Iris pigment epithelial cell (primary cell): ENCODE measurements at places on chromosomes 1 and 21.
A peak's percentile ranks its signal among the peaks of the same experiment; 100 is the strongest.

DNA sequence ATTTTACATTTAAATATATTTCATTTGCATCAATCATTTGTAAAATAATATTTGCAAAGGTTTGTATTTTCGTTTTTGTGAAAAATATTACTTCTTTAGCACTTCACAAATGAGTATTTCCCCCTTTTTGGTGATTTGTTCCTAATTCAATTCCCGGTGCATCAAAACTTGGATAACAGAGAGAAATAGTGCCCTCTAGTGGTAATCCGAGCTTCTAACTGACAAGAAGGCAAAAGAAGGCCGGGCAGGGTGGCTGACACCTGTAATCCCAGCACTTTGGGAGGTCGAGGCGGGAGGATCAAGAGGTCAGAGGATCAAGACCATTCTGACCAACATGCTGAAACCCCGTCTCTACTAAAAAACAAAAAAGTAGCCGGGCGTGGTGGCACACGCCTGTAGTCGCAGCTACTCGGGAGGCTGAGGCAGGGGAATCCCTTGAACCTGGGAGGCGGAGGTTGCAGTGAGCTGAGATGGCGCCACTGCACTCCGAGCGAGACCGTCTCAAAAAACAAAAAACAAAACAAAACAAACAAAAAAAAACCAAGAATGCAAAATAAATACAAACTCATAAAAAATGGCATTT lies 137.7 kb downstream of the COL11A1 start:
- peak; percentile 61 for DNase-seq

- peak; percentile 98 for DNase-seq
Measured at GRCh38 chr1:173149887-173150286, 57.2 kb downstream of the TNFSF4 start.

GRCh38 chr1:201606096-201606495 lies 67.2 kb downstream of the NAV1 start:
- no peak for DNase-seq

- no peak for DNase-seq
Measured at GRCh38 chr1:27833470-27833869, 2.9 kb downstream of the PPP1R8 start.

DNA sequence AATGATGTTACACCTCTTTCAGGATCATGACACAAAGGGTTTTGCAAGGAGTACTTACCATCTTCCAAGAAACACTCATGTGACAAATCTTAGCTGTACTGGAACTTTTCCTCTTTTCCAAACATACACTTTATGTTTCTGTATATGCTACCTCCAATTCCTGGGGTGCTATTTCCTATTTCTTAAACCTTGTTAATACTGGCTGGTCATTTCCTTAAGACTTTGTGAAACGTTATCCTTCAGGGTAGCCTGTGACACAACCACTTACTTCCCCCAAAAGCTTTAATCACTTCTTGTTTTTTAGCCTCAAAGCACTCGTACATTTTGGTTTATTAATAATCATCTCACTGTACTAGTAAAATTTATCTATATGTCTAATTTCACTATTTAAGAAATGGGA lies 39.4 kb downstream of the OR10Z1 start:
- DNase-seq, result no peak

DNA sequence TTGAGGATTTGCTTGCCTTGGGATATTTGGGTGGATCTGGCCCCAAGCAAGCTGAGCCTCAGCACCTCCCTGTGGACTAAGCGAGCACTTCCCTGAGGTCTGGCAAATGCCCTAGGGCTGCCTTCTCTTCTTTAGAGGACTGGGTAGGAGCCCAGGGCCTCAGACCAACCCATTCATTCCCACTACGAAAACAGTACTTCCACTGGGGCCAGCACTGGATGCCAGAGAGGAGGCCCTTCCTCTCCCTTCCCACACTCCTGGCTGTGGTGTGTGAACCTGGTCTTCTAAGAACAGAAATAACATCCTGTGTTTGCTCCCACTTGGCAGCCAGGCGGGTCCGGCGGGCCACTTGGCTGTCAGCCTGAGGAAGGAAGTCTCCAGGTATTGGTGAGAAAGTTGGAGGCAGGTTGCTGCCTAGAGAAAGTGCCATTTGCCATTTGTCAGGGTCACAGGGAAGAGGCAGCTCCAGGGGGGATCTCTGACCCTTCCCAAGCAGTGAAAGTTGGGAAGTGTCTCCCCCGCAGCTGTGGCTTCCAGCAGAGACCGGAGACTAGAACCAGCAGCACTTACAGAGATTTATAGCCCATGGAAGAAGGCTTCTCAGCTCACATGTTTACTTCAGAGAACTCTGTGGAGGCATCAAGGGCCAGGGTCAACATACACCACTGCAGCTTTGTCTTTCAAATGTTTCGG lies 323.5 kb downstream of the SIPA1L2 start:
- peak; percentile 10 for DNase-seq

- no peak for DNase-seq
Measured at GRCh38 chr1:206878456-206878855, 13.0 kb downstream of the IL20 start.

DNA sequence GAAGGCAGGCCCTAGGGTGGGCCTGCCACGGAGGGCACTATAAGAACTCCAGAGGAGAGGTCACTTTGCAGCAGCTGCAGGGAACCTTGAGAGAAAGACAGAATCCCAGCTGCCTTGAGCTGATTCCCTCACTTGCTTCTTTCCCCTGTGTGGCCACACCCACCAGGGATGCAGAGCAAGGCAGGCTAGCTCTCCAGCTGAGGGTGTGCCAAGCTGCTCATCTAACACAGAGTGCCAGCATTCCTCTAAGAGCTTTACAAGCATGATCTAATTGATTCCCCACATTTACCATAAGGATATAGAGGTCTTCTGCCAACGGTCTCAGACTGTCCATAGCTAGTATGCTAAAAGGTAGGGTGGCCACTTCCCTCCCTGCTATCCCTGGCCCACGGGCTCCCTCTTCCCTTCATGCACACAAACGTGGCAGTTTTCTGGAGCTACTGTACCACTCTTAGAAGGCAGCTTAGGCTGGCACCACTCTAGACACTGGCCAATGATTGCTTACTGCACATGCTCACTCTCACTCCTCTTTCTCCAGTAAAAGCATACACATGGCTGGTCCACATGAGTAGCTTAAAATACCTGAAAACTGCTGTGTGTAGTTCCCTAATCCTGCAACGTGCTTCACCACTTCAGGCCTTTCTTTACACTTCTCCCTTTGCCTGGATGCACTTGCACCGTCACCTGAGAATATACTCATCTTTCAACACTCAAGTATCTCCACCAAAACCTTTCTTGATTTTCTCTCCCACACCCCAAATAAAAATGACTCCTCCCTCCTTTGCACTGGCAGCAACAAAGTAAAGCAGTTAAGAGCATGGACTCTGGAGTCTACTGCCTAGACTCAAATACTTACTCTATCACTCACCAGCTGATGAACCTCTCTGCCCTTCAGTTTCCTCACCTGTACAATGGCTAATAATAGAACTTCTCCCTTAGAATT lies 57.7 kb downstream of the DMAP1 start:
- DNase-seq, result no peak

- no peak for DNase-seq
Measured at GRCh38 chr1:84719543-84720217, 29.4 kb upstream of the SSX2IP start.

DNA sequence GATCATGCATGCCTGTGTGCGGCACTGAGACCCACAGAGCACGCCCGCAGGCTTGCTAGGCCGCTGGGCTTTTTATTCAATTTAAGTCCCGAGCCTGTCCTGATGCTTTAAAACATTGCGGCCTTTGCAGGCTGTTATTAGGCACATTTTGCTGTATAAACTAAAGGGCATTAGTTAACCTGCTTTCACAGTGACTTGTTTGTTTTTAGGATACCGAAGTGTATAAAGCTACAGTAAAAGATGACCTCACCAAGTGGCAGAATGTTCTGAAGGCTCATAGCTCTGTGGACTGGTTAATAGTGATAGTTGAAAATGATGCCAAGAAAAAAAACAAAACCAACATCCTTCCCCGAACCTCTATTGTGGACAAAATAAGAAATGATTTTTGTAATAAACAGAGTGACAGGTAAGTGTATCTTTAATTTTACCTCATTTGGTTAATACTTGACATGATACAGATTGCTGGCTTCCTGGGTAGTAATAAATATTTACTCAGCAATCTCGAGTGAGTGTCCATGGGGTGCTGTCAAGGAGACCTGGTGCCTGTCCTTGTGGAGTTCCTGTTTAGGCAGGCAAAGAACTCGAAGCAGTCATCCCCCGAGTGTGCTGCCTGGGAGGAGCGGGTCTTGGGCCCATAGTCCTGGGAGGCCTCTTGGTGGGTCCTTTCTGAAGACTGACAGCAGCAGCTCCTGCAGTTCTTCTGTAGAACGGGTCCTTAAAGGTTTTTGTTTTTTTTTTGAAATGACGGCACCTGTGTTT lies 40.1 kb downstream of the TRAPPC10 start:
- peak; percentile 20 for DNase-seq

GRCh38 chr1:25110036-25110435 lies 122.3 kb downstream of the SYF2 start:
- no peak for DNase-seq

- DNase-seq, result peak; percentile 30
Measured at GRCh38 chr1:98130408-98130807, 209.6 kb upstream of the DPYD start.

DNA sequence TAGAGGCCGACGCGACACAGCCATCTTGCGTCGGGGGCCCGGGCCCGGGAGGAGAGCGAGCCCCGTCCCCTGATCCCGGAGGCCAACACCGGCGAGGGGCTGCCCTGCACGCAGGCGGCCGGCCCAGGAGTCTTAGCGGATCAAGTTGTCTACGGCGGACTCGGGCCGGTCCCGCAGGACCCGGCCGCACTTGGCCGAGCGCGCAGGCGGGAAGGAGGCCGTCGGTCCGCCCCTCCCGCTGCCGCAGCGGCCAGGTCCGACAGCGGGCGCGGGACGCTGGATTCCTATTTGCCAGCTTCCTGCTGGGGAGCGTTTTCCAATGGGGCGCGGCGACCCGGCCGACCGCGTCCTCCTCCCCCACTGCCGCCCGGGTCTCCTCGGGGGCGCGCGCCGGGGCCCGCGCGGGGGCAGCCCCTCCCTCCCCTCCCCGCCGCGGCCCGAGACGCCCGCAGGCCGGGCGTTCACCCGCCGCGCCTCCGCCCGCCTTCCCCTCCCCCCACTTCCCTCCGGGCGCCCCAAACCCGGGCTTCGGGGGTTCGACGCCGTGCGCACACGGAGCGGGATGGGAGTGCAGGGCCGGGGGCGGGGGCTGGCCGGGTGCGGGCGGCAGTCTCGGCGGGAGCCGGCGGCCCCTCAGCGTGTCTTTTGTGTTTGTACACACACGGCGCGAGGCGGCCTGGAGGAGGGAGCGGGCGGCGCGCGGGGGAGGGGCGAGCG lies 517 bp upstream of the H3-3A start:
- peak; percentile 67 for DNase-seq

GRCh38 chr21:15896501-15896900 lies 166.7 kb downstream of the USP25 start:
- no peak for DNase-seq

DNA sequence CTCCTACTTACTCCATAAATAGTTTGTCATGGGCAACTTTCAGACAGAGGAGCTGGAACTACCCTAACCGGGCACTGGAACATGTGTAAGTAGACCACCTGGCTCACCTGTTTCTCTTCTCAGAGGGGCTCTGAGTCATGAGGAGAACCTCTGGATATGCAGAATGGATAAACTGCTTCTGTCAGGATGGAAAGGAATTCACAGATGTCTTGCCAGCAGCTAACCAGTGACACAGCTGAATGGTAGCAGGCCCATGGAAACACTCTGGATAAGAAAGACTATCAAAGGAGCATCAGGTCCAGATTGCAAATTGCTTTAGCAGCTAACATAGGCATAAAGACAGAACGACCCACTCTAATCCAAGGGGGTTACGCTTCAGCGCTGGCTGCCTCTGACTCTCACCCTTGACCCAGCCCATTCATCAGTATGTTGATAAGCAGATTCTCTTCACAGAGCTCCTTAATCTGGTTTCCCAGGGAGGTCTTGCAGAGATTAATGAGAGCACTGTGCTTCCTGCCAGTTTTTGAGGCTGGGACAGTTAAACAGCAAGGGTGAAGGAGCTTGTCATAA lies 54.2 kb downstream of the HIVEP3 start:
- DNase-seq, result no peak

- peak; percentile 16 for DNase-seq
Measured at GRCh38 chr1:32627596-32628162, 22.7 kb downstream of the ZBTB8OS start.

DNA sequence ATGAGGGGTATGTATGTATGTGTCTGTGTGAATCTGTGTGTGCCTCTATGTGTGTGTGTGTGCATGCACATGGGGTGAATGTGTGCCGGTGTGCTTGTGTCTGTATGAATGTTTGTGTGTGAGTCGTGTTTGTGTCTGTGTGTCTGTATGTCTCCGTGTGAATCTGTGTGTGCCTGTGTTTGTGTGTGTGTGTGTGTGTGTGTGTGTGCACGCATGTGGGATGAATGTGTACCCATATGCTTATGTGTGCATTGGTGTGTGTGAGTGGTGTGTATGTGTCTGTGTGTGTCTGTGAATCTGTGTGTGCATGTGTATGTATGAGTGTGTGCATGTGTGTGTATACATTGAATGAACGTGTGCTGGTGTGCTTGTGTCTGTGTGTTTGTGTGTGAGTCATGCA lies 88.9 kb downstream of the MATN1 start:
- DNase-seq, result no peak

GRCh38 chr1:30462826-30463425 lies 260.5 kb downstream of the MATN1 start:
- no peak for DNase-seq

GRCh38 chr1:184022668-184023067 lies 14.9 kb downstream of the COLGALT2 start:
- DNase-seq, result no peak

- peak; percentile 72 for DNase-seq
Measured at GRCh38 chr1:45928486-45929205, 125.2 kb downstream of the MAST2 start.

DNA sequence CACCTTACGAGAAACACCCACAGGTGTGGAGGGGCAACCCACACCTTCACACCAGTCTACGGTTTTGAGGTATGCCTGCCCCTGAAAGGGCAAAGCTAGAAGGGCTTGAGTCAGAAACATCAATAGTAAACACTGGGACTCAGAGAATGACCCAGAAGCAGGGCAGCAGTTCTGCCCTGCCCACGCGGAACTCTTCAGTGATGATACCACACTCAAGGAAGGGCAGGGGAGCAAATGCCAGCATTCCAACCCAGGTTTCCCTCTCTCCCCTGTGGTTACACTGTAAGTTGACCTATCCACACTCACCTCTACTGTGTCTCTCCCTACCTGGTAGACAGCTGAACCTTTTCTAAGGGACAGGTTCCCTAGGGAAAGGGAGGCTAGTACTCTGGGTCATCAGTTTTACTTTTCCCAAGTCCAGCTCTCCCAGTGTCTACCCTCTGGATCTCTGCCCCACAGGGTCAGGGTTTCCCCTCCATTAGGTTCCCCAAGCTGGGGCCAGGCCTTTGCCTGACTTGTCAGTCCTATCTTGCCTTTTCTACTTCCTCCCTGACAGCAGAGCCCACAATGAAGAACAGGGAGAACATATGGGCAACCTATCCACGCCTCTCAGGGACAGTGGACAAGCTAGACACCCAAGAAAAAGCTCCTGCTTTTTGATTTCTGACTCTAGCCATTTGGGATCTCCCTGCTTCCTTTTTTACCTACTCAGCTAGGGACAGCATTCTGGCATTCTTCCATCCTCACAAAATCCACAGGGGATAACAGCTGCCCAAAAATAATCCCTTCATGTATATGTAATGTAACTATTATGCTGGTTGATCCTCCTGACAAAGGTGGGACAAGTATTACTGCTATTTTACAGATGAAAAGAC lies 3.0 kb downstream of the F11R start:
- DNase-seq, result no peak
